Large intestine (tissue), 12 donors: ENCODE measurements at places on chromosomes 2 and 18. TPM values are rescaled to one million over a fixed set of nuclear protein-coding genes. Genes with fewer than 3 reads are reported as not detected.

Gene SERPINB10
- not detected for polyA plus RNA-seq

DNA sequence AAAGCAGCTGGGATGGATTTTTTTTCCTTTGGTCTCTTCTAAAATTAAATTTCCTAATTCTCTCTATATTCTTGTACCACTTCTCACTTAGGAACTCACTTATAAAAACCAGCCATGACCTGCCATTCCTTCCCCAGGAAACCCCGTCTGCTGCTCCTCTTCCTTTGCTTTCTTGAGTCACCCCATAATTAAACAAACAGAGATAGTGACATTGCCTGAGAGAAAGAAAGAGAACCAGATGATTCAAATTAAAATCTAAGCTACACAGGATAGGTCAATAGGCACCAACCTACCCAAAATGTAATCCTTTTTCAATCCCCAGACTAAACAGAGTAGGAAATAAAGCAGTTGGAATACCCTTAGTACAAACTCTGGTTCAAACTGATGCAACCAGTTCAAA lies 9.7 kb downstream of the STK39 start:
- H3K4me3 ChIP-seq: no peak overlapping the region
- H3K36me3 ChIP-seq: no peaks in the 10 kb centered on the region
- no peaks in the 10 kb centered on the region for H3K4me1 ChIP-seq
- no peak overlapping the region for H3K27ac ChIP-seq
- DNase-seq: no peak
- no peaks in the 10 kb centered on the region for H3K27me3 ChIP-seq

DNA sequence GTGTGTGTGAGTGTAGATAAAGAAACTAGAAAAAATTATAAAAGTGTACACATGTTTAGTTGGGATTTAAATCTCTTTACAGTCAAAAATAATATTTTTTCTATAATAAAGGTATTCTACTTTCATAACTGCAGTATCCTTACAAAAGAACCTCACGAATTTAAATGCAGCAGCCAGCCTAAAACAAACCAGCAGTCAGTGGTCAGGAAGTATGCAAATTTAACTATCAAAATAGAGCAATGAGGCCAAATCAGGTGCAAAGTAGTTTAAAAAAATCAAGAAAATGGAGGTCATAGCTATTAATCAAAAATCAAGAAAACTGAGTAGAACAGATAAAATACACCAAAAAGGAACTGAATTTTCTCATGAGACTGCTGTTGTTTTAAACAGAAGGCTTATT lies 407.1 kb downstream of the CDH19 start:
- no peak for DNase-seq
- no peak overlapping the region for H3K4me3 ChIP-seq
- no peaks in the 10 kb centered on the region for H3K36me3 ChIP-seq
- no peak overlapping the region for H3K27ac ChIP-seq
- H3K4me1 ChIP-seq: no peaks in the 10 kb centered on the region

DNA sequence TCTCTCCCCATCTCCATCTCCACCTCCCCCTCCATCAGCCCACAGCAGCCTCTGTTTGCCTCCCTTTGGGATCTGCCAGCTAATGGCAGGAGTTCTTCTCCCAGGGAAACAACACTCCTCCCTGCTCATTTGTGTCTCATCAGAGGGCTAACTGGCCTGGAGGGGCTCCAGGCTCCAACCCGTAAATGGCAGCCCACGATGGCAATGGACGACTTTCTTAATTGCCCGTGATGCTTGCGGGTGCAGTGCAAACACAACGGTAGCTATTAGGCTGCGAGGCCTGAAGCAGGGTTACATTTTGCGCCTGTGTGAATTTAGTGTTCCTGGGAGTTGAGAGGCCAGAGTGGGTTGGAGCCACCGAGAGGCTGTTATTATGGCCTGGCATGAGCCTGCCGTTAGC lies 285.1 kb downstream of the TNS1 start:
- H3K27ac ChIP-seq: no peak overlapping the region
- H3K4me3 ChIP-seq: no peak overlapping the region
- no peak for DNase-seq
- H3K4me1 ChIP-seq: peaks cover 6% of the 10 kb centered on the region
- H3K36me3 ChIP-seq: no peaks in the 10 kb centered on the region

DNA sequence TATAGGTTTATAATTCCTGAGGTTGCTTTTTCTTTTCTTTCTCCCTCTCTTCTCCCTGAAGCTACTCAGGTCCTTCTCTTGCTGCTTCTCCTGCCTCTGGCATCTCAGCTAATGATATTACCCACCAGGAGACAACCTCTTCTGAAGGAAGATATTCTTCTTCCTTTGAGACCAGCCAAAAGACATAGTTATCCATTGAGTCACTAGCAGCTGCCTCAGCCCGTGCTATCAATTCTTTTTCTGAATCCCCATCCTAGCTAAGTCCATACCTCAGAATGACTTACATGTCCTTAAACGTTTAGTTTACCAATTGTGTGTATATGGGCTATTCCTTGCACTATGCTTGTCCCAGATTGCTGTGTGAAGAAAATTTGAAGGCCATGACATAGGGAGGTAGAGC lies 25.0 kb upstream of the RNF103 start:
- H3K4me1 ChIP-seq: no peaks in the 10 kb centered on the region
- H3K4me3 ChIP-seq: no peak overlapping the region
- H3K36me3 ChIP-seq: no peaks in the 10 kb centered on the region
- no peak for DNase-seq
- no peaks in the 10 kb centered on the region for H3K27me3 ChIP-seq
- H3K27ac ChIP-seq: peak overlapping the region; percentile 29

Gene CXCR4
- polyA plus RNA-seq: 17.8 TPM

DNA sequence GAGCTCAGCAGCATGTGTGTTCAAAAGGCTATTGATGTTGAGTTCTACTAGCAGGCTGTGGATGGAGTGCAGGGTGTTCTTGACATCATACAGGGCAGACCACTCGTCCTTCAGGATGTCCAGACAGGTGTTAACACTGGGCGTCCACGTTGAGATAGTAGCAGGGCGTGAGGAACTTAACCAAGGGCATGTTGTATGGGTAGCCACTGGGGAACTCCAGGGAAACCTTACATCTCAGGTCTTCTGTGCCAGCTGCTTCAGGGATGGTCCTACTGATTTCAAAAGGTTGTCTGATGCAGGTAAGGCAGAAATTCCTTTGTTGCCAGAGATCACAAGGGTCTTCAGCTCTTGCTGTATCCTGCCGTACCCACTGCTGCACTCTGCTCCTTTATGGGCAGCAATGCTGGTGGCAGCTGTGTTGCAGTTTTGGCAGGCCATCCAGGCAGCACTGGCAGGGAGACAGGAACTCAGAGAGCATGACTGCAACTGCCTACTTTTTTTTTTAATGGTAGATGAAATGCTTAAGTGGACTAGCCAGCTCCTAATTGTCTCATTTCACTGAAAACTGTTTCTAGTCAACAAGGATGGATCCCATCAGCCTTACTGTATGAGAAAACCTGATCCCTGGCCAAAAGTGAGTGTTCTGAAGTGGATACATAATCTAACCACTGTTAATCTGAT lies 32.4 kb upstream of the RBBP8 start:
- H3K36me3 ChIP-seq: no peaks in the 10 kb centered on the region
- H3K4me3 ChIP-seq: no peak overlapping the region
- H3K27ac ChIP-seq: no peak overlapping the region
- no peaks in the 10 kb centered on the region for H3K27me3 ChIP-seq

- DNase-seq: no peak
- no peak overlapping the region for H3K4me3 ChIP-seq
- H3K36me3 ChIP-seq: no peaks in the 10 kb centered on the region
- no peak overlapping the region for H3K27ac ChIP-seq
- no peaks in the 10 kb centered on the region for H3K27me3 ChIP-seq
These were observed 240.7 kb upstream of the RAB6C start for GRCh38 chr2:129738799-129739198.

- no peak for DNase-seq
- H3K36me3 ChIP-seq: no peaks in the 10 kb centered on the region
- H3K4me1 ChIP-seq: no peaks in the 10 kb centered on the region
- no peak overlapping the region for H3K4me3 ChIP-seq
- H3K27ac ChIP-seq: no peak overlapping the region
These were observed 24.6 kb downstream of the RTP5 start for GRCh38 chr2:241894056-241894641.

Gene ABCG5
- polyA plus RNA-seq: 35.8 TPM

GRCh38 chr2:47336259-47337238 lies 66.4 kb upstream of the MSH2 start:
- peaks cover 32% of the 10 kb centered on the region for H3K4me1 ChIP-seq
- H3K27me3 ChIP-seq: no peaks in the 10 kb centered on the region
- DNase-seq: peak; percentile 71
- H3K4me3 ChIP-seq: no peak overlapping the region

- H3K27ac ChIP-seq: no peak overlapping the region
- no peak overlapping the region for H3K4me3 ChIP-seq
- no peaks in the 10 kb centered on the region for H3K4me1 ChIP-seq
- no peak for DNase-seq
- no peaks in the 10 kb centered on the region for H3K27me3 ChIP-seq
- no peaks in the 10 kb centered on the region for H3K36me3 ChIP-seq
These were observed 76.4 kb downstream of the BOD1L2 start for GRCh38 chr18:57223144-57223870.

Gene ZBTB7C
- 1.7 TPM for polyA plus RNA-seq

Gene GULP1
- polyA plus RNA-seq: 33.3 TPM

Gene OTX1
- 0.04 TPM for polyA plus RNA-seq

Gene RAB3GAP1
- 42.1 TPM for polyA plus RNA-seq

Gene CDH20
- 0.22 TPM for polyA plus RNA-seq

DNA sequence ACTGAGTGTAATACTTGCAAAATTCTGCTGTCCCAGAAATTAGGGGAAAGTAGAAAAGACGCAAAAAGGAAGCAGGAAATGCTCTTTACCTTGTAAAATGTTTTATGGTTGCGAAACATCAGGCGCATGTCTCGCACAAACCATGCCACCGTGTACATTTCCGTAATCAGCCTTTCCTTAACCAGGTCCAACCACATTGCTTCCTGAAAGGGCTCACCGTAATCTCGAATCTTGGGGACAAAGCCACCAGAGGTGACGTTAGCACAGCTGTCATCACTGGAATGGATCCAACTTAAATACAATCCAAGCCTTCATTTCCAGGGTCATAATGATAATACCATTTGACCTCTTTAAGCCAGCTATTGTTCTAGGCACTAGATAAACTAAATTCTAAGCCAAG lies 49.3 kb downstream of the SP110 start:
- no peak overlapping the region for H3K27ac ChIP-seq
- no peaks in the 10 kb centered on the region for H3K4me1 ChIP-seq
- peaks cover 6% of the 10 kb centered on the region for H3K36me3 ChIP-seq
- no peak overlapping the region for H3K4me3 ChIP-seq
- H3K27me3 ChIP-seq: no peaks in the 10 kb centered on the region

- H3K4me3 ChIP-seq: no peak overlapping the region
- no peaks in the 10 kb centered on the region for H3K27me3 ChIP-seq
- DNase-seq: no peak
- H3K4me1 ChIP-seq: peaks cover 38% of the 10 kb centered on the region
These were observed 27.1 kb downstream of the PSD4 start for GRCh38 chr2:113200736-113201490.

- no peaks in the 10 kb centered on the region for H3K27me3 ChIP-seq
- no peaks in the 10 kb centered on the region for H3K36me3 ChIP-seq
- H3K4me1 ChIP-seq: no peaks in the 10 kb centered on the region
- no peak overlapping the region for H3K4me3 ChIP-seq
- DNase-seq: no peak
- H3K27ac ChIP-seq: no peak overlapping the region
These were observed 250.8 kb upstream of the CTAGE1 start for GRCh38 chr18:22668496-22668895.

DNA sequence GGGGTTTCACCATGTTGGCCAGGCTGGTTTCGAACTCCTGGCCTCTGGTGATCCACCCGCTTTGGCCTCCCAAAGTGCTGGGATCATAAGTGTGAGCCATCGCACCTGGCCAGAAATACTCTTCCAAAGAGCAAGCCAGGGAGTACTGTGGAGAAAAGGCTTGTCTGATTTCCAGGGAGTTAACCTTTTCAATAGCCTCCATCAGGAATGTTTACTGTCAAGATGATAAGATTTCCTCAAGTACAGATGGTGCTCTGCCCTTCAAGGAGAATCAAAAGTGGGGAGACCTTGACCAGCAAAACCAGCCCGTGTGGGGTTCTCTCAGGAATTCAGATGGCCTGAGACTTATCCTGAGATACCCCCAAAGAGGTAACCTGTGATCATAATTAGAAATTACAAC lies 237.2 kb downstream of the PRKCE start:
- no peak overlapping the region for H3K4me3 ChIP-seq
- H3K27ac ChIP-seq: peak overlapping the region; percentile 13
- no peaks in the 10 kb centered on the region for H3K36me3 ChIP-seq
- H3K4me1 ChIP-seq: peaks cover 25% of the 10 kb centered on the region

Gene ACTG2
- polyA plus RNA-seq: 913 TPM

Gene SF3B6
- polyA plus RNA-seq: 117 TPM

Gene M1AP
- 0.12 TPM for polyA plus RNA-seq

Gene EIF2AK2
- 28.6 TPM for polyA plus RNA-seq

DNA sequence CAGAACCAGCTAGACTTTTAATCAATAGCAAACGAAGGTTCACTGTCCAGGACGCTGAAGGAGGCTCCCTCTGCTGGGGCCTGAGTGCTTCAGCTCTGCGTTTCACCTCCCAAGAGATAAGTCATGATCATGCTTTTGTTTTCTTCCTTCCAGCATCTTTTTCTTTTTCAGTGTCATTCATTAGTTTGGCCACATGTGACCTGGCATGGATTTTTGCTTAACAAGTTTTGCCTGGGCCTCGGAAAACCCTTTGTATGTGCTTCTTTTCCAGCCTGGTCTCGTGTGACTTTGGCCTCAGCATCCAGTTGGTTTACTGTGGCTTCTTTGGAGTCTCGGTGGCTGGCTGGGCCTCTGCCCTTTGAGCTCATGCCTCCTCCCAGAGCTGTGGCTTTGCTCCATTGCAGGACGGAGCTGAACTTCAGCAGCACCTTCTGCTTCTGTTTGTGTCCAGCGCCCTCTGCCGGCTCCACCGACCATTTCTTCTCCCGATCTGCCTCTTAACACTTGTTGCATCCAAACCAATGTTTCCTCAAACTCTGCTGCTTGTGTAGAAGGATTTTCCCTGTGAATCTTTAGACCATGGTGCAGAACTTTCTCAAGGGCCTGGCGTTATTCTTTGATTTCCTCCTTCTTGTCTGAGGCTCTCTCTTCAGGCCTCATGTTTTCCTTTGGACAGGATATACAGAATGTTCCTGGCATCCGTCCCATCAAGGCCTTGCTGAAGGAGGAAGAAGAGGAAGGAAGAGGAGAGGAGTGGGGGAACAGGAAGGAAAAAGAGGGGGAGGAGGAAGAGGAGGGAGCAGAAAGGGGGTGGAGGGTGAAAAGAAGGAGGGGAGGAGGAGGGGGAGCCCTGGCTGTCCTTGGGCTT lies 23.6 kb upstream of the HES6 start:
- DNase-seq: peak; percentile 97
- H3K27me3 ChIP-seq: no peaks in the 10 kb centered on the region
- H3K4me3 ChIP-seq: no peak overlapping the region
- peak overlapping the region; percentile 84 for H3K27ac ChIP-seq
